NCI-H2081 treated with DMSO at 0.1 percent for 48 hours (cell line): ENCODE measurements at places on chromosomes 5 and 9.

DNA sequence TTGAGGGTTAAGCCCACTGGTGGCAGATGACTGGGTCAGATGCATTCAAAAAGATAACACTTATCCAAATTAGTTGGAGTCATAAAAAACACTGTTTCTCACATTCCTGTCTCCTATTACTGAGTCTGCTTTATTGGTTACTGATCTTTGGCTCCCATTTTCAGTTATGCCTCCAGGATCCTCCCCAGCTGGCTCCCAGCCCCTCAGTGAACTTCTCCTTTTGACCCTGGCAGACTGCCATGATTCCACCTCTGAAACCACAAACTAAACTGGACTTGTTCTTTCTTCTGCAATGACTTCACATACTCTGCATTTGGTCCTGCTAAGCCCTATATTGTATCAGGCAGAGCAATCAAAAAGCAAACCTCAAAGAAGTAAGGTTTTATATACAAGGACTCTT lies 860.8 kb upstream of the DMAC1 start:
- no peak for DNase-seq

GRCh38 chr5:151212406-151212798 lies 11.5 kb downstream of the CCDC69 start:
- no peak for DNase-seq

- no peak for DNase-seq
Observed at GRCh38 chr9:78614892-78615291, 318.0 kb downstream of the PSAT1 start.

GRCh38 chr9:125240649-125240999 lies 519 bp downstream of the HSPA5 start:
- DNase-seq = no peak

DNA sequence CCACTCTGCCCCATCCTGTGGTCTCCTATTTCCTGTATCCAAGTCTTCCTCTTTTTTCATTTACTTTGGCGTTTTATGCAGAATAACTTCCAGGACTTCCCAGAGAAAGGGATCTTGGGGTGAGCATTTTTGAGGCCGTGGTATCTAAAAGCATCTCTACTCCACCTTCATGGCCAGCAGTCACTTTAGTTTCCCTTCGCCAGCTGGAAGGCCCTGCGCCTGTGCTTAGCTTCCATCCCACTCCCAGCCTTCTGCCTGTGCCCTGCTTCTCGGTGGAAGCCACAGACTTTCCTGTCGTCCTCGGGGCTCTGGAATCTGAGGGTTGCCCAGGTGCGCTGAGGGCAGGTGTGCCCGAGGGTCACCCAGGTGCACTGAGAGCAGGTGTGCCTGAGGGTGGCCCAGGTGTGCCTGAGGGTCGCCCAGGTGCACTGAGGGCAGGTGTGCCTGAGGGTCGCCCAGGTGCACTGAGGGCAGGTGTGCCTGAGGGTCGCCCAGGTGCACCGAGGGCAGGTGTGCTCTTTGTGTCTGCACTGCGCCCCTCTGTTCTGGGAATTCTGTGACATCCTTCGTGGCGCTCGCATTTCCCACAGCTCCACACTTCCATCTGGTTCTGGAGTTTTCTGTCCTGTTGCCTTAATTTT lies 32.4 kb upstream of the LRRC14B start:
- no peak for DNase-seq

GRCh38 chr5:137901011-137901817 lies 12.0 kb downstream of the PKD2L2 start:
- no peak for DNase-seq

GRCh38 chr5:167708449-167708848 lies 583.0 kb upstream of the WWC1 start:
- no peak for DNase-seq
